ENCODE measurements at places on chromosomes 5 and 9. TPM values are rescaled to one million over a fixed set of nuclear protein-coding genes. Genes with fewer than 3 reads are reported as not detected.

DNA sequence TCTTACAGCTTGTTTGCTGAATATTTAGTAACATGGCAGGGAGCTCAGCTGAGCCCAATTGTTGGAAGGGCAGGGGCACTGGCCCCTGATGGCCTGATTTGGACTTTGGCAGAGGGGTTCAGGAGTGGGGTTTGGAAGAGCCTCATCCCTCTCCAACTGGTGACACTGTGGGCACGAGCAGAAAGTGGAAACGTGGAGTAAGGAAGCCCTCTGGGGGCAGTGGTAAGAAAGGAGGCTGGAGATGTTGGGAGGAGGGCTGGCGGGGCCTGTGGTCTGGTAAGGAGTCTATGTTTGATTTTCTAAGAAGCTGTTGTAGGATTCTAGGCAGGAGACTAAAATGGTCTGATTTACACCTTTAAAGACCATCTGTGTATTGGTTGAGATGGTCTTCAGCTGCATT lies 208.9 kb downstream of the HSPA4 start:
- H3K36me3 ChIP-seq, result no peaks in the 10 kb centered on the region
- no peak for DNase-seq
- H3K4me1 ChIP-seq, result no peaks in the 10 kb centered on the region
- H3K27me3 ChIP-seq, result no peaks in the 10 kb centered on the region

DNA sequence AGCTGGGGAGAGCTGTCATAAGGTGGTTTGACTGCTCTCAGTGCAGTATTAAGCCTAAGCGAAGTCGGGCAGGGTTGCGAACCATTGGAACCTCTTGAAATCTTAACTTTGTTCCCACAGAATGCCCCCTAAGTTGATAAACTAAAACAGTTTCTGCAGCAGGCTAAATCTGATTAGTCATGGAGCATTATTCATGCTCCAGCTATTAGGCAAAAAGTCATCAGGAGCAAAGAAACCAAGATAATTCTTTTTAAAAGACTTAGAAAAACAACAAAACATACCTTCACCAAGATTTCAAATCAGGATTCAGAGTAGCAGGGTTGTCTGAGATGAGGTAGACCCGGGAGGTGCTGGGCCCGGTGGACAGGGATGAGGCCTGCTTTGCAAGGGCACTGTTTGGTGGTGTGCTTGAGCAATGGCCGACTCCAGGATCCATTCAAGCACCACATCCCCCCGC lies 69.9 kb upstream of the PLPP1 start:
- H3K27me3 ChIP-seq, result no peaks in the 10 kb centered on the region
- no peak overlapping the region for H3K4me3 ChIP-seq
- H3K27ac ChIP-seq, result peak overlapping the region; percentile 34
- no peaks in the 10 kb centered on the region for H3K36me3 ChIP-seq

- H3K27me3 ChIP-seq, result no peaks in the 10 kb centered on the region
- H3K36me3 ChIP-seq, result no peaks in the 10 kb centered on the region
- DNase-seq, result peak; percentile 52
Observed at GRCh38 chr5:143890487-143890886, 78.5 kb downstream of the HMHB1 start.

GRCh38 chr5:53994148-53994547 lies 316.2 kb downstream of the ARL15 start:
- no peaks in the 10 kb centered on the region for H3K4me1 ChIP-seq
- H3K36me3 ChIP-seq, result no peaks in the 10 kb centered on the region
- no peak overlapping the region for H3K27ac ChIP-seq
- no peak overlapping the region for H3K4me3 ChIP-seq
- DNase-seq, result no peak

- H3K27me3 ChIP-seq, result no peaks in the 10 kb centered on the region
- H3K4me1 ChIP-seq, result no peaks in the 10 kb centered on the region
- H3K4me3 ChIP-seq, result no peak overlapping the region
- H3K36me3 ChIP-seq, result no peaks in the 10 kb centered on the region
- no peak for DNase-seq
Observed at GRCh38 chr9:11235061-11235460, 622.3 kb upstream of the PTPRD start.

DNA sequence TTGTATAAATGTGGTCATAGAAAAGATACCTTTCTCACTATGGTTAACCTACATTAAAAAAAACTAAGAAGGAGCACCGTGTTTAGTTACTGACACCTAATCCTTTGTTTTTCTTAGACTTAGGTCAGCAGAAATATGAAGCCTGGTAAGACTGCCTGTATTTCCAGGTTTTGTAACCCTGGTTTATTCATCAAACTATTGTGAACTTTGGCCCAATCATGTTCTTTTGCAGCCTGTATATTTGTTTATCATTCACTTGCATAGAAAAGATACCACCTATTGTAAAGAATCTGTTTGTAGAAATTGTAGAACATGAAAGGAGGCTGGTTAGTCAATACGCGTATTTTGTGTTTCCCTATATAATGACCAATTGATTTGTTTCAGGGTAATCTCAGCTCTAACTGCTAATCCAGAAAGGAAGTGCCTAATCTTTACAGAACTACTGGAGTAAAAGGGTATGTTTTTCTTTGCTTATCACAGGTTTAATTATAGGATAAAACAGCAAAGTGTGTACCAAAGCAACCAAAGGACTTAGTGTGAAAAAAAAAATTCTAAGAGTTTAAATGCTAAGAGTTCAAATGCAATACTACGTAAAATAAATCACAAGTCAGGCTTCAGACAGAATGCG lies 103.6 kb downstream of the LURAP1L start:
- H3K4me1 ChIP-seq, result no peaks in the 10 kb centered on the region
- H3K4me3 ChIP-seq, result no peak overlapping the region
- no peaks in the 10 kb centered on the region for H3K27me3 ChIP-seq
- H3K36me3 ChIP-seq, result no peaks in the 10 kb centered on the region

GRCh38 chr9:12538842-12539579 lies 154.2 kb upstream of the TYRP1 start:
- no peaks in the 10 kb centered on the region for H3K27me3 ChIP-seq
- H3K4me3 ChIP-seq, result no peak overlapping the region
- no peak for DNase-seq
- H3K4me1 ChIP-seq, result no peaks in the 10 kb centered on the region
- no peaks in the 10 kb centered on the region for H3K36me3 ChIP-seq

GRCh38 chr5:136202469-136203205 lies 9.7 kb upstream of the SMIM32 start:
- H3K4me1 ChIP-seq, result no peaks in the 10 kb centered on the region
- H3K27me3 ChIP-seq, result no peaks in the 10 kb centered on the region
- no peak overlapping the region for H3K4me3 ChIP-seq
- DNase-seq, result no peak
- no peak overlapping the region for H3K27ac ChIP-seq

EIF4E1B gene
- total RNA-seq, result not detected

SLC34A3 gene
- total RNA-seq, result 0.33 TPM

FAM153A gene
- total RNA-seq, result 0.81 TPM
